ENCODE measurements at places on chromosomes 12 and 14.

GRCh38 chr12:43306066-43306465, 245.9 kb downstream of the ADAMTS20 start:
- no peak for DNase-seq

DNA sequence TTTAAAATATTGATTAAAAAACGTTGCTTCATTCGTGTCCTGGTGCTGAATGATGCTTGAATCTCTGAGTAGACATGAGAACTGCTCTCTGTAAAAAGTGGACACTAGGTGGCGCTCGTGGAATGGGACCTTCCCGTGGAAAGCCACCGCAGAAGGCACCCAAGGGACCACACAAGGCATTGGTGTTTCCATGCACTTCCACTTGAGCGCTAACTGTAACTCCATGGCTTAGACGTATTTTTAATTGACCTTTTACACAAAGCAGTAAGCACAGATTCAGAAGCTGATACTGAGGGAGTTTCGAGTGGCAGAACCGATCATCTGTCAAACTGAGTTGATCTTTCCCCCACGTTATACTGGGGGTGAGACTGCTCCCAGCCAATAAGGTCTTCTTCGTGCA, 135.3 kb downstream of the PRKCH start:
- DNase-seq, result peak; percentile 75

GRCh38 chr14:90523961-90524875, 127.4 kb downstream of the CALM1 start:
- no peak for DNase-seq

- no peak for DNase-seq
These were observed 189.4 kb upstream of the FOXG1 start for GRCh38 chr14:28577187-28577586.

DNA sequence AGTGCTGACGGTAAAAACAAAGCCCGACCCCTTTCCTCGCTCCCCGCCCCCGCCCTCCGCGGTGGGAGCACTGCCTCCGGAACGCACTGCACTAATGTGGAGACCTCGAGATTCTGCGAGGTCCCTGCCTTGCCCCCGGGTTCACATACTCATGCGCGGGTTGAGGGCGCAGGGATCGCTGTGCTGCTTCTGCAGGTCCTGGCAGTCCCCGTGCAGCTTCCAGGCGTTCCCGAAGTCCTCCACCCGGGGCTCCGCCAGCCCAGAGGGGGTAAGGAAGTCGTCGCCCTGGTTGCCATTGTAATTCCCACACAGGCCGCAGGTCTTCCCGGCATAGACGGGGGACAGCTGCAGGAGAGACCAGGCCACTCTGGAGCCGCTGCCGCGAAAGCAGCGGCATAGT, 66.8 kb downstream of the VWF start:
- no peak for DNase-seq

DNA sequence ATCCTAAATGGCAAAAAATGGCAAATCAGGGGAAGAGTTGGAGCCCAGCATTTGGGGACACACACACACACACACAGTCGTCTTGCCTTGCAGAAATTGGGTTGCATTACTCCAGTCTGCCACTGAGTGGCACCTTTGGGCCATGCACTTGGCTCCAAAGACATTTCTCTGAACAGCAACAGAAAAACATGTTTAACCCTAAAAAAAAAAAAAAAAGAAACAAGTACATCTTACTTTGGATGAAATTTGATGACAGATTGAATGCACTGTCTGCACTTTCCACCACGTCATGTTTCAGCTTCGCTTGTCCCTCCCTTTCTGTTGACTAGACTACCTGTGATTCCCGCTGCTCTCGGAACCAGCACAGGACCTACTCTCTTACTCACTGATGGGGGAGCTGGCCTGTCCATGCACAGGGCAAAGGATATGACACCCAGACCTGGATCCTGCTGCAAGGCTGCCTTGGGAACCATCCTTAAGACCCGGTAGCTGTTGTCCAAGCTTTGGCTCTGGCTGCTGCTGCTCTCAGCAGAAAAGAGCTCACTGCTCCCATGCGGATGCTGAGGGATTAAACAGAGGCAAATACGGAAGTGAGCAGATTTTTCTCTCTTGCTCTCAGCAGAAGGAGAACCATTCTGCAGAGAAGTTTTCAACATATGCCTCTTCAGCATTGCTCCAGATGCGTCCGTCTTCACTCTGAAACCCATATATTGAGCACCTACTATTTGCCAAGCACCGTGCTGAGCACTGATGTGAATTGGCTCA, 376.8 kb downstream of the DPF3 start:
- DNase-seq, result peak; percentile 38

DNA sequence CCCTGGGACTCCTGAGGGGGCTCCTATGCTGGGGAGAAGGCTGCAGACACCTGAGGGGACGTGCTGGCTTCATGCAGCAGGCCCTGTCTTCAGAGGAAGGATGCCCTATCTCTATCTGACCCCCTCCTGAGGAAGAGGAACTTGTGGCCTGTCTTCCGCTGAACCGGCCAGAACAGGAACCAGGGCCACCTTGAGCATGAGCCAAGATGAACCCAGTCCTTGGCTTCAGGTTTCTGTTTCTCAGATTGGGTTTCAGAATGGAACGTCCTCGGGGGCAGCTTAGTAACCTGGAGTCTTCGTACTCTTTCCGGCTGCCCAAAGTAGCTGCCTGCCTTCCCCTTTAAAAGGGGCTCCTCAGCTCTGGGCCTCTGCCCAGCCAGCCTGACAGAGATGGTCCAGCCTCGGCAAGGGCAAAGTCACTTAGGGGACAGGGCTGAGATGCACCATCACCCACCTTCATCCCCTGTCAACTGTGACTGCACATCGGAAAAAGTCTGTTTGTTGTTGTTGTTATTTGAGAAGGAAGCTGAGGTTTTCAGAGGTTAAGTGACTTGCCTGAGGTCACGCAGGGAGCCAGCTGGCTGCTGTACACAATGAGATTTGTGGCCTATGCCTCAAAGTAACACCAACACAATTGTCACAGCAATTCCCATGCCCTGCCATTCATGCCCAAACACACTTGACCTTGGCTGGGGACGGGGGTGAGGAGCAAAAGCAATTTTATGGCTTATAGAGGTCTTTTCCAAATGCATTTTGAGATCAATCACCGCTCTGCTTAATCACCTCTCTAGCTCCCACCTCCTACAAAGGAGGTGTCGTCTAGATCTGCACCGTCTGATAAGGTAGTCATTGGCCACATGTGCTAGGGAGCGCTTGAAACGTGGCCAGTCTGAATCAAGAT, 13.4 kb downstream of the ASB2 start:
- no peak for DNase-seq

GRCh38 chr14:23118506-23119362, at the start of gene CEBPE:
CEBPE (minus strand) TSS chr14:23119255; CDS start chr14:23119091, 164 bp downstream.
- no peak for DNase-seq

DNA sequence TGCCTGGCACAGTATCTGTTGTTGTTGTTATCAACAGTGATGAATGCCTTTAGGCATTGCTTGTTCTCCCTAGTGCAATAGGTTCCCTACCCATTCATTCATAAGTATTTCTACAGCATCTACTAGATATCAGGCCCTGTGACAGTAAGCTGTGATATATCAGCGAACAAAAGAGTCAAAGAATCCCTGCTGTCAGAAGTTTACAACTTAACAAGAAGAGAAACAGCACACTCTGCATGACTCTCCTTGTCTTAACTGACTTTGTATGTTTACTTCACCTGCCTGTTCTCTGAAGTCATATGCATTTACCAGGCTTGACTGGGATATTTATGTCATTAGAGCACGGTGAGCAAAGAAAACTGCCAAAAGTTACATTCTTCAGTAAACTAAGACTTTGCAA, 452.2 kb upstream of the RPL10L start:
- no peak for DNase-seq

- DNase-seq, result no peak
These were observed 179.3 kb upstream of the RMST start for GRCh38 chr12:97283297-97283696.

DNA sequence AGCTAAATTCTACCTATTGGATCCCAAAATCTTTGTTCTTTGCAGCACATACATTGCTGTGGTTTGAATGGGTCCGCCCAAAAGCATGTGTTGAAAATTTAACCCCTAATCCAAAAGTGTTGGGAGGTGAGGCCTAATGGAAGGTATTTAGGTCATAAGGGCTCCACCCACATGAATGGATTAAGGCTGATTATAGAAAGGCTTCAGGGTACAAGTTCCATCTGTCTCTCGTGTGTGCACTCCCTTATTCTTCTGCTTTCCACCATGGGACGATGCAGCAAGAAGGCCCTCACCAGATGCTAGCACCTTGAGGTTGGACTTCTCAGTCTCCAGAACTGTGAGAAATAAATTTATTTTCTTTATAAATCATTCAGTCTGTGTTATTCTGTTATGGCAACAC, 190.9 kb downstream of the SOX5 start:
- DNase-seq, result no peak

DNA sequence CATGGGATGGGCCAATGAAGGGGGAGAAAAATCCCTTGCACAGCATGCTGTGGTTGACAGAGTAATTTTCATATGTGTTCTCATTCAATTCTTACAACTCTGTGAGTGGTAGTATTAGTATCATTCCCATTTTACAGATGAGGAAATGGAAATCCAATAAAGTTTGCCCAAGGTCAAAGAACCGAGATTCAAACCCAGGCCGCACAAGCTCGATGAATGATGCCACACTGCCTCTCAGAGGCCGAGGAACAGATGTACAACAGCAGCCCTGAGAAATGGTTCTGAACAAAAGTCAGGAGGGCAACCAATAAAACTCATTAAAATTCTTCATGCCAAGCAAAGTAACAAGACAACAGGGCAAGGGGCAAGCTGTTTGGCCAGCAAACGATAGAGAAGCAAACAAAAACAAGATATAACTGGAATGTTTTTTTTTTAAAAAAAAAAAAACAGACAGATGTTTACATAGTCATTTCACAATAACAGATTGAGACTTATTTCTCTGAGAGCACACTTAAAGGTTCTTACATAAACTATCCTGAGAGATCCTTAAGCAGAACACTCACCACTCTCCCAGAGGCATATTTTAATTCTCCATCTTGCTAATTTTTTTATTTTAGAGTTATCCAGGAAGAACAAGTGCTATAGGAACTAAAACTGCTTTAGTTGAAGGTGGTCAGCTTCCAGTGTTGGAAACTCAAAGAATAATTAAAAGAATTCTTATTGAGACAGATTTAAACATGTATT, 85.8 kb downstream of the EXOC5 start:
- no peak for DNase-seq

- no peak for DNase-seq
These were observed 29.4 kb downstream of the TMPO start for GRCh38 chr12:98544751-98545150.

- DNase-seq, result no peak
These were observed 267.3 kb downstream of the BCAT1 start for GRCh38 chr12:24681570-24681969.

- no peak for DNase-seq
These were observed 66.5 kb downstream of the ATP23 start for GRCh38 chr12:58007875-58008274.

DNA sequence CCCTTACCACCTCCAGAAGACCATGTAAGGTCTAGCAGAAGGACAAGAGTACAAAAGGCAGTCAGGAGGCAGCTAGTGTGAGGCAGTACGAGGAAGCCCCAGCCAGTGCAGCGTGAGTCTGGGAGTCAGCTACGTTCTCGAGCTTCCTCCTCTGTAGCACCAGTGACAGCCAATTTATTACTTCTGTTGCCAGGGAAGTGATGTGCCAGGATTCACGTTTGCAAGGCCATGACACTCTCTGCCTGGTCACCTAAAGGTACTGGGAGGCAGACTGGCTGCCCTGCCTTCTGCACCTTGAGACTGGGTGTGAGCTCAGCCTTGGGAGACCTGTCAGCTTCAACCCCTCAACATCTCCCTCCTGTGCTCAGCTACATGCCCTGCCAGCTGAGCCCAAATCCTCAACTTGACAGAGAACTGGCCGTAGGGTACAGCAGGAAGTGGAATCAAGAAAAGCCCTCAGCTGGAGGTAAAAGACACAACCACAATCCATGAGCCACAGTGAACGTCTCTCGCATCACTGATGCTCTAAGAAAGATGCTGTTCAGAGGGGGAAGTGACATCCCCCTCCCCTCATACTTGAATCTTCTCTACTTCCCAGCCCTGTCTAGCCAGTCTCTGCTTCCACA, 182.5 kb upstream of the RGS6 start:
- DNase-seq, result no peak

DNA sequence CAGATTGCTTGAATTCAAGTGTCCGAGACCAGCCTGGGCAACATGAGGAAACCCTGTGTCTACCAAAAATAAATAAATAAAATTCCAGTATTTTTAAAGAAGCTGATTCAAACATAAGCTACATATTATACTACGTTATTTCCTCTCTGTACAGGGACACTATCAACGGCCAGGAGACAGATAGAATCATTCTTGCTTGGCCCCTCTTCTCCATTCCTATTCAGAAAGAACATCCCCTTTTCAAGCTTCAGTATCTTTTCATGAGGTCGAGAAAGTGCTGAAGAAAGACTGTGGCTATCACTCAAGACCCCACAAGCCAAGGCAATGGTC, 314 bp upstream of the DHRS7 start:
- no peak for DNase-seq

- peak; percentile 12 for DNase-seq
These were observed 33.6 kb upstream of the HNF1A start for GRCh38 chr12:120944645-120945217.
